Large intestine (tissue), 12 donors: ENCODE measurements at places on chromosomes 1 and 21.

GRCh38 chr21:35197992-35198431, 148.9 kb upstream of the RUNX1 start:
- DNase-seq: no peak

GRCh38 chr1:226406401-226406881, 1.5 kb downstream of the PARP1 start:
- peak; percentile 35 for DNase-seq

DNA sequence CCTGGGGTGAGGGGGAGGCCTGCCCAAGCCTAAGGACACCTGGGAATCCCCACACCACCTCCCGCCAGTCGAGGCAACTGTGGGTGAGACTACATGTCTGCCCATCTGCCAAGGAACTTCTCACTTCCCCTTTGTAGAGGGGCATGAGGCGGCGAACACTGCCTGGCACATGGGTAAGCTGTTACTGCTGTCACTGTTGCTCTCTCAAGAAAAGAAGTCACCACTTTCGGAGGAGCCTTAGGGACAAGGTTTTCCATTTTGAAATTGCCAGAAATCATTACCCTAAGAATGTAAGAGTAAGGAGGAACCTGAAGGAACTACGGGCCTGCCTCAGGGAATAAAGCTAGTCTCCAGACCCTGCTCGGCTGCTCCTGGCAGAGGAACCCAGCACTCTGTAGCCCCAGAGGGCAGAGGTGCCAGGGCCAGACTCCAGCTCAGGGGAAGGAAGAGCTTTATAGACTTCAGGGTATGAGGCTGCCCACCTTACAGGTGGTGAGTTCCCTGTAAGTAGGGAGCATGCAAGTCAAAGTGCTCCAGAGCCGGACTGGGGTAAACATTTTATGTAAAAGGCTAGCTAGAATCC, 23.3 kb downstream of the SLC2A1 start:
- no peak for DNase-seq

DNA sequence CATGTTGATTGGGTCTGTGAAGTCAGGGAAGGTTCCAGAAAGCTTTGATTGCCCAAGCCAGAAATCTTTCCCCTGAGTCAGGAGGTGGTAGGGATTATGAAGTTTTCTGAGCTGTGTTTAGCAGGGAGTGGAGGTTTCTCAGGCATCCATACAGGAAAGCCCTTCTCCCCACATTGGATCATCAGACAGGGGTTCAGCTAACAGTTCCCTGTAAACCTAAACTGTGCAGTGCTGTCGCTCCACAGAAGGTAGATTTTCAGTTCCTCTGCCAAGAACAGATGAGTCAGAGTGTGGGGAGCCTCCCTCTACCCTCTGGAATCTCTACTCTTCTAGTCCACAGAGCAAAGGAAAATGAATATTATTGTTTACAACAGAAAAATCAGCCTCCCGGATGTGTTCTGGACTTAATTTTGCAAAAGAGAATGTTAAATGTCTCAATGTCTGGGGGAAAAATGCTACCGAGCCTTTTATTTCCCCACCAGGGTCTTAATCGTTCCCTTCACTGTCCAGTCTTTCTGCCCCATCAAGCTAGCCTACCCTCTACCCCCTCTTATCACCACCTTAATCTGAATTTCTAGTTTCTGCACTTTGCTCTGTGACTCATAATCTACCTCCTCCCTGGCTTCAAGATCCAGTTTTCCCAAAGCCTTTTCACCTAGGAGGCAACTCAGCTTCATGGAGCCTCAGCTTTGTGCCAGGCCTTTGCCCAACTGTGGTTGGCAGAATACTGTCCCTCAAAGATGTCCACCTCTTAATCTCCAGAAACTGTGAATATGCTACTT, 355.6 kb downstream of the PRDM2 start:
- no peak for DNase-seq
